ENCODE measurements at places on chromosomes 5 and 9.

- DNase-seq, result no peak
Observed at GRCh38 chr5:150299571-150300327, 3.0 kb downstream of the ARSI start.

GRCh38 chr5:176888865-176889165 is 10.3 kb downstream of the HK3 start:
- no peak for DNase-seq

DNA sequence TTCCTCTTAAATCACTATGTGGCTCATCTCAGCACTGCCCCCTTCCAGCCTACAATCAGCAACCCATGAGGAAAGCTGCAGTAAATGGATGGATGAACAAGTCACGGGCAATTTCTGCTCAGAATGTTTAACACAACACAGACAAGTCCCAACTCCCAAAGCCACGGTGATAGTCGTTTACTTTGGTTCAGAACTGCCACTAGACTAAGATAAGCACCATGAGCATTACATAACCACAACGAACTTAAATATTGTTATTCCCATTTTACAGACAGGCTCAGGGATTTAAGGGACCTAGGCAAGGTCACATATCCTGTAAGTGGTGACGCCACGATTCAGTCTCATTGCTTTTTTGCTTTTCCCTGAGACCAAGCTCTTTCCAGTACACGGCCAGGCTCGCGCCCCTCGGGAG is 2.0 kb upstream of the SMIM27 start:
- DNase-seq, result no peak

GRCh38 chr9:1001838-1002237 is 25.4 kb downstream of the DMRT3 start:
- no peak for DNase-seq

DNA sequence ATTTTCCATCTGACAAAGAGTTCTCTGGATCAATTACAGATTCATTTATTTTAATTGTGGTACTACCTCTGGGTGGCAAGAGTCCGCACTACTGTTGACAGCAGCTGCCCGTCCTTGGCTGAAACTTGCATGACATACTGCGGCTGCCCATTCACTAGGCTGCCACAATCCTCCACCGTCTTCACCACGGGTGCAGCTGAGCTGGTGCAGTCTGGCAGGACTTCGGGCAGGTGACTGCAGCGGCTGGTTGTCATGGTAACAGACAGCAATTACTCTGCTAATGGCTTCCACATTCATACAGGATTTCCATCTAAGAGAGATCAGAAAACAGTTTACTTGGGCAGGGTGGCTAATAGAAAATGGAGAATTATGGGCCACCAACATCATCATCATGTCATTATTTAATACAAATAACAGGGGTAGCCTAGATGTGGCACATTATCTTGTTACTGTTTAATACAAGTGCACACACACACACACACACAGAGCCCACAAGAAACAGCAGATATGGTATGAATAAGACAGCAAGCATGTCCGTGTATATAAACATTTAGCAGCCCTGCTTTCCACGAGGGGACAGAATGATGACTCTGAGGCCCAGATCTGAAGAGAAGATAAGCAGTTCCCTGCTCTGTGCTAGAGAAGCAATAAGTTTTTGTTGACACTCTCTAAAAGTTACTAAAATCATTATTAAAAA is 112.3 kb downstream of the MARCHF3 start:
- no peak for DNase-seq

- DNase-seq, result no peak
Observed at GRCh38 chr9:123485216-123485615, 129.2 kb downstream of the CRB2 start.

DNA sequence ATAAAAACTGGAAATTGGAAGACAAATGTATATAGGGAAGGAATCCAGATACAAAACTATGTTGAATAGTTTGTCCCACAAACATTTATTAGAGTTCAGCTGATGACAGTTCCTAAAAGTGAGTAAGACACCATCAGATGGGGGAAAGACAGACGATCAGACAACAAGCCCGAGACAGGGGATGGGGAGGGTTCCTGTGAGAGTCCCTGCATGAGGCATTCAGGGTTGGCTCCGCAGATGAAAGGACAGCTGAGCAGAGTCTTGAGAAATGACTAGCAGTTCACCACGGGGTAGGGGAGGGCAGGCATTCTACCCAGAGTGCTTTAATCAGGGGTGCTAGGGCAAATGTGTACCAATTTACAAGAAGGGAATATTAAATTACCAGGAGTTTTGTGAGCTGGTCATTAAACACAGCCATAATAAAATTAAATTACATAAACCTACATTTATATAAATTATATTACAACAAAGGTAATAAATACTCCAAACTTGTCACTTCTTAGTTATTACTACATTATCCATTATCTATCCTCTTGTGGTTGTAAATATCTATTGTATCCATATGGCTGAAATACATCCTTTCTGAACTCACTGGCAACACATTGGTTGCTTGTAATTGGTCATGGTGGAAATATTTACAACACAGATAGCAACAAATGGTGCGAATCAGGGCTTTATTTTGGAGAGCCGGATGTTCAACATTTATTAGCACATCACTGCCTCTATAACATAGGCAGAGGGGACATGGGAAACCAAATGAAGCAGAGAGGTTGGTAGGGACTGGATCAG is 27.8 kb downstream of the TNFSF15 start:
- peak; percentile 17 for DNase-seq

DNA sequence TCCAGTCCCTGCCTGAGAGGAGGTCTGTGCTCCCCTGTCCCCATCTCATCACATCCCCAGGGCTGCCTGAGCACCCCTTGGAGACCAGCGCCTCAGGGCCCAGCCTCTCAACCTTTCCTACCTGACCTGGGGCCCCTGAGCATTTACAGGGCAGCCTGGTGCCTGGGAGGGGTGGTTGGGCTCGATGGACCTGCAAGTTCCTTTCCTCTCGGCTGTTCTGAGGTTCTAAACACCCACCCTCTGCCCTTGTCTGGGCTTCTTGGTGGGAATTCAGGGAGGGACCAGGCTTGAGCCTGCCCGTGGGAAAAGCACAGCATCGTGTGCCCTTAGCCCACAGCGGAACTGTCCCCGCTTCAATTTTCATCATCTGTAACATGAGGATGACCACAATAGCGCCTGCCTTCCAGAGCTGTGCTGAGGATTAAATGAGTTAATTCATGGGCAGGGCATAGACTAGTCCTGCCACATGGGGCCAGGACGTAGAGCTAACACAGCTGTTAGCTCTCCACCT is 91.0 kb upstream of the SH3PXD2B start:
- no peak for DNase-seq

DNA sequence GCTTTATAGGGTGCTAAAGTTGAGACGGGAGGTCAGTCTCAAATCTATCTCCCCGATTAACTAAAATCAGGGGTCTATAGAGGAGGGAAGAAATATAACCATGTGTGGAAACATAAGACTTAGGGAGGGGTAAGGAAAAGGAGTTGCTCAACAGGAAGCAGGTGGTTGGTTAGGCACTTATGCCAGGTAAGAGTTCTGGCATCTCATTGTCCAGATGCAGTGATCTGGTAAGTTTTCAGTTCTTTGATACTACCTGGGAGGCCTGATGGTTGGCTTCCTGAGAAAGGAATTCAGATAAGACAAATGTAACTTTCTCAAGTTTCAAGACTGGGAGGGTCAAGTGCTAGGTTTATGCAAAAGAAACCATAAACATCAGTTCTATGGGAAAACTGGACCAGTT is 47.7 kb downstream of the CERT1 start:
- DNase-seq, result no peak

- DNase-seq, result no peak
Observed at GRCh38 chr5:128014578-128014977, 69.0 kb upstream of the SLC12A2 start.

GRCh38 chr9:98570055-98570454 is 138.7 kb downstream of the GABBR2 start:
- no peak for DNase-seq

DNA sequence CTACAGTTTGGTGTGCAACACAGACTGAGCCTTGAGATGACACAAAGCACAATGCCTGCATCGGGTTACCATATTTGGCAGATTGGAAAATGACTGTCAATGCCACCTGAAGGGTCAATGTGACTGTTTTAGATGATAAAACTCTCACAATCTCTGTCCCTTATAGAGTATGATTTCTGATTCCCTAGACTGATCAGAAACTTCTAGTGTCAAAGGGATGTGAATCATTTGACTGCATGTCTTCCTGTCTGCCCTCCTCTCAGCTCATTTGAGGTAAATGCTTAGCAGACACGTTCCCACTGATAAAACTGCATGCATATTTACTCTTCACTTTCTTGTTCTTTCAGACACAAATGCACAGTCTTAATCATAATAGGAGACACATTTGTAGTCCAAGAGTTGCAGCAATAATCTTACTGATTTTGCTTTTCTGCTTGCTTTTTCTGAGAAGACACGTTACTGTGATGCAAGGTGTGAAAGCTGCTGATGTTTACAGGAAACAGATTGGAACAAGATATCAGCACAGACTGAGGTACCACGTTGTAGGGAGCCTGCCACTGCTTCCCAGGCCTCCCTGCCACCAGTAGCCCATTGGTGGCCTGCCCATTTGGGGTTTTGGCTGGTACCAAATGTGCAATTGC is 77.8 kb downstream of the GCNT4 start:
- DNase-seq, result no peak

GRCh38 chr9:7104625-7105024 is 346.9 kb downstream of the KDM4C start:
- DNase-seq, result no peak

All from activated CD4-positive, alpha-beta T cell treated with anti-CD3 and anti-CD28 coated beads, Interleukin-2, amount 50 U/mL, for 1 hour (primary cell).